ENCODE measurements at places on chromosomes 5 and 9.

- no peak for DNase-seq
These were observed 41.3 kb upstream of the CDH18 start for GRCh38 chr5:20029266-20029665.

- peak; percentile 26 for DNase-seq
These were observed 9.5 kb downstream of the CAVIN4 start for GRCh38 chr9:100587375-100587774.

- DNase-seq: no peak
These were observed 22.7 kb downstream of the CAMK2A start for GRCh38 chr5:150266871-150267291.

DNA sequence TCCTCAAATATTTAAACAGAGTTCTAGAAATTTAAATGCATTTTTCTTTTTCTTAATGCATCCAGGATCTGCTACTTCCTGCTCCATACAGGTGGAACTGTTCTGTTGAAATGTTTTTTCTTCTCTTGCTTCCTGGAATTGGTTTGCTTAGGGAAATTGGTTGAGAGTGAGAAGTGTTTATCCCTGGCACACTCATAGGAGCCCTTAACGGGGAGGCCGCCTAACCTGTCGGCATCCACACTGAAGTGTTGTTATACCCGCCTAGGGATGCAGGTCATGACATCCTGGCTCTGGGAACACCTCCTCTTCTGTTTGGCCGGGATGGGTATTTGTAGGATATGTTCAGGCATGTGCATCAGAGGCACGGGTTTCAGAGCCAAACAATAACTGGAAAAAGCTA is 239.7 kb downstream of the GADD45G start:
- DNase-seq: no peak

DNA sequence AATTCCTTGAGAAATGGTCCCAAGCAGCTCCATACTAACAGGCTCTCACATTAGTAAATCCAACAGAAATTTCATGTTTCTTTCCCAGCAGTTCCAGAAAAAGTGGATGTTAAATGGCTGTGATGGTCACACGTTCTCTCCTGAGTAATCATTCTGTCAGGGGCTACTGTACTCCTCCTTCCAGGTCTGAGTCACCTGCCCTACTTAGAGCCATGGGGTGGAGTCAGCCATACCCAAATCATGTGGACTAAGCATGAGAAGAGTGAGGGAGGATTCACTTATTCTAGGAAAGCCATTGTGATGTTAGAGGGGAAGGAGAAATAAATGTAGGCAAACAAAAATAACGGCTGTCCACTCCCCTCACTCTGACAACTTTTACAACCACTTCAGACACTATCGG is 547.2 kb downstream of the CSNK1G3 start:
- peak; percentile 49 for DNase-seq

DNA sequence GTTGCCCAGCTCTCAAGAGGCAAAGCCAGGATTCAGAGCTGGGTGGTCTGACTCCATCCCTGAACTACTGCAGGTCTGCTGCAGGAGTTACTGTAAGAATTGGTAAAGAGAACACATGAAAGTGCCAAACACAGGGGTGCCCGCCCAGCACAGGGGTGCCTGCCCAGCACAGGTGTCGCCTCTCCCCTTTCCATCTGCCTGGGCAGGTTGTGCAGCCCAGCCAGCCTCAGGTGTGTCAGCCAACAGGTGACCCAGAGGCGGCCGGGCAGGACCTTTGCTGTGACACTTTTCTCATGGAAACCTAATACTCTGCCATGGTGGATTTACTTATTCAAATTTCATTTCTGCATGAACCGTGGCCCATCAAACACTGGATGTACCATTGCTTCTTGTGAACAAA is 289.7 kb upstream of the IRX4 start:
- DNase-seq: no peak

GRCh38 chr5:72377910-72378638 is 57.9 kb downstream of the PTCD2 start:
- DNase-seq: no peak

GRCh38 chr5:76125888-76126287 is 42.7 kb downstream of the SV2C start:
- no peak for DNase-seq

GRCh38 chr9:33818167-33818846 is 1.3 kb downstream of the UBE2R2 start:
- peak; percentile 57 for DNase-seq

DNA sequence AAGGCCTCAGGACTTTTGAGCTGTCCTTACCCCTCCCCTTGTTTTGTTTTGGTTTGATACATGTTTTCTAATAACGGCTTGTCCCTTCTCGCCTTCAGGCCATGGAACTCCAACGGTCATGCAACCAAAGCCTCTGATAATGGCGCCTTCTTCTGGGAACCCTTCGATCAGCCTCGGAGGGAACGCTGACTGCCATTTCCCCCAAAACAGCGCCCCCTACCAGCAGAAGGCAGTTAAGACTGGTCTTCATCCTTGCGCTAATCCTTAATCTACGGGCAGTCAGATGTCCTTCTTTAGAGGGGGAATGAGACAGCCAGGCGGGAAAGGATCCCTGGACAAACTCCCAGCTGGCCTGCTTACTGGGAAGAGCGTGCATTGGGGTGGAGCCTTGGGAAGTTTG is 276.6 kb downstream of the ICE1 start:
- DNase-seq: no peak

DNA sequence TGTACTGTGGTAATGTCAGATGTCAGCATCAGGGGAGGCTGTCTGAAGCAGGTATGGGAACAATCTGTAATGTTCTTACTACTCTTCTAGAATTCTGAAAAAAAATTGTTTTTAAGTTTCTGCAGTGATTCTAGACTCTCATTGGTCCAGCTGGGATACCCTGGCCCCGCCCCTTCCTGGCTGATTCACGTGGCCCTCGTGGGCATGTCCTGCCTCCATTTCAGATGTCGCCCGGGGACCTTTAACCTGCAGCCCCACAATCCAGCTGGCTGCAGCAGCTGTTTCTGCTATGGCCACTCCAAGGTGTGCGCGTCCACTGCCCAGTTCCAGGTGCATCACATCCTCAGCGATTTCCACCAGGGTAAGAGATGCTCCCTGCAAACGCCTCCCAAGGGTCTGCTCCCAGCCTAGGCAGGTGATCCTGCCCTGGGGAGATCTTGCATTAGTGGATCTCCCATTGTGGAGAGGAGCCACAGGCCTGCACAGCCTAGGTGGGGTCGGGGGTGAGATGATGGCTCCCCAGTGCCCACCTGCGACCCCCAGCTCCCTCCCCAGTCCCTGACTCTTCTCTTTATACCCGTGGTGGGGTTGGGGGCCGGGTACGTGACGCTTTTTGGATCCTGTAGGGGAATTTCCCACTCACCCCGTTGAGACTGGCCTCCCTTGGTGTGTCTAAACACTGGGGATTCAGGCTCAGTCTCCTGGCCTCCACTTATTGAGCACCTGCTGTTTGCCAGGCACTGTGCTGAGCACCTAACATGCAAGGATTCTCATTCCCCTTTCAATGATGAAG is 36.5 kb downstream of the LAMC3 start:
- no peak for DNase-seq

GRCh38 chr9:93630806-93631411 is 54.5 kb downstream of the PHF2 start:
- no peak for DNase-seq

DNA sequence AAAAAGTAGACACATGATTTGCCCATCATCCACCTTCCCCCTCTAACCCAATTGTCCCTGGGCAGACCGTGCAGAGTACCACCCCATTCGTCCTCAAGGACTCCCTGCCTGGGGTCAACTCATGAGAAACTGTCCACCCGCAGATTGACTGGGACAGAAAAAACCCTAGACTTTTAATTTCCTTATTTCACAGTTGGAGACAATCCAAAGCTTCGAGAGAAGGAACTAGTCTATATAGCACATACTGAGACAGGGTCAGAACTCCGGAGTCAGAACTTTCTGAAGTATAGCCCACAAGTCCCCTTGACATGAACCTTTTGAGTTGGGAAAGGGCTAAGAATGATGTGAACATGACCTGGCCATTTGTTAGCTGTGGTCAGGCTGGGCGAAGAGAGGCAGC is 7.5 kb upstream of the GPX3 start:
- no peak for DNase-seq

GRCh38 chr9:92974161-92974661 is 26.9 kb downstream of the FGD3 start:
- DNase-seq: no peak

- no peak for DNase-seq
These were observed 121.4 kb downstream of the GNAQ start for GRCh38 chr9:77910194-77910621.

GRCh38 chr5:176608142-176608705 is 1.7 kb downstream of the GPRIN1 start:
- no peak for DNase-seq

DNA sequence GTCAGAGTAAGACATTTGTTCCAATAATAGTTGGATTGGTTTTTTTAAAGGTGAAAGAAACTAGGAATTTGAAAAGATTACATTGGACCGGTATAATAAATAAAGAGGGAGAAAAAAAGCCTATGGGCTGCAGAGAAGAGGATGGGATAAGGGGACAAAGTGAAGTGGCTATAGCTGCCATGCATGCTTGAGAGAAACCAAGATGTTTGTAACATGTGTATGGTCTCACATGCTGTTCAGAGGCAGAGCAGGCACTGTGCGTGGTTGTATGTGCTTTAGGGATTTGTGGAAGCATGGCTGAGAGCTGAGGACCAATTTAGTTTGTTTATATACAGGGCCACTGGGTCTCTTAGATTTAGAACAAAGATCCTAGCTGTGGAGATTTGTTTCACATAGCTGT is 32.7 kb downstream of the LNPEP start:
- DNase-seq: peak; percentile 29

DNA sequence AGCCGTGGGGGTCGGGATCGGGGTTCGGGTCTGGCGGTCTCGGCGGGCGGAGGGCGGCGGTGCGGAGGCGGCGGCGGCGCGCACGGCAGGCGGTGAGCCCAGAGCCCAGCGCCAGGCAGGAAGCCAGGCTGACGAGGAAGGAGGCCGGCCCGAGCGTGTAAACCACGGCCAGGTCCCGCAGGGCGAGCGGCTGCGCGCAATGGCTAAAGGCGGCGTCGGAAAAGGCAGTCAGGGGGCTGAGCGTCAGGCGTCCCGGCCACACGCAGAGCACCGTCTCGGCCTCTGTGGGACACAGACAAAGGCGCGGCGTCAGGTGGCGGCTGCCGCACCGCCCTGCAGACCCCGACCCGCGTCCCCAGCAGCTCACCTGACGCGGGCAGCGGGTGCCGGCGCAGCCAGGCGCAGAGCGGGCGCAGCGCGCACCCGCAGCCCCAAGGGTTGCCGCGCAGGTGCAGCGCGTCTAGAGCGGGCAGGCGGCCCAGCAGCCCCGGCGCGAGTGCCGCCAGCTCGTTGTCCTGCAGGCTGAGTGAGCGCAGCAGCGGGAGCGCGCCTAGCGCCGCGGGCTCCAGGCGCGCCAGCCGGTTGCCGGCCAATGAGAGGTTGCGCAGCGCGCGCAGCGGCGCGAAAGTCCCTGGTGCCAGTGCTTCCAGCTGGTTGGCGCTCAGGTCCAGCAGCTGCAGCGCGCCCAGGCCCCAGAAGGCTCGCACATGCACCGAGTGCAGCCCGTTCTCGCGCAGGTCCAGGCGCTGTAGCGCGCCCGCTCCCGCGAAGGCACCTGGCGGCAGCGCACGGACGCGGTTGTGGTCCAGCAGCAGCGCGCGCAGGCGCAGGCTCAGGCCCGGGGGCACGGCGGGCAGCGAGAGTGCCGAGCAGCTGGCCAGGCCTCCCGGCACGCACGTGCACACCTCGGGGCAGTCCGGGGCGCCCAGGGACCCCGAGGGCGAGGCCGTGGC is 671 bp downstream of the LRRC26 start:
- DNase-seq: peak; percentile 73

GRCh38 chr5:126613941-126614592 is 13.3 kb downstream of the PHAX start:
- DNase-seq: no peak

- DNase-seq: no peak
These were observed 96.3 kb upstream of the EQTN start for GRCh38 chr9:27393054-27393846.

DNA sequence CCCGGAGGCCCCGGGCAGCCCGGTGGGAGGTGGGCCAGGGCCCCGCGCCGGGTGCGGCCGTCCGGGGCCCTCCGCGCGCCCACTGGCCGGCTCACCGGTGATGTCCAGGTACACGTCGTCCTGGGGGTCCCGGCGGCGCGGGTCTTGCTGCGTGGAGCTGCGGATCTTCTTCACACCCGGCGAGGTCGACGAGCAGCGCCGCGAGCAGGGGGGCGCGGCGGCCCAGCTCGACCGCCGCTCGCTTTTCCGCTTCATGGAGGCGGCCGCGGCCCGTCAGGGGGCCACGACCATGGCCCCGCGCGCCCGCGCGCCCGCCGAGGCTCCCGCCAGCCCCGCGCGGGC is 548 bp downstream of the CDC14B start:
- no peak for DNase-seq

DNA sequence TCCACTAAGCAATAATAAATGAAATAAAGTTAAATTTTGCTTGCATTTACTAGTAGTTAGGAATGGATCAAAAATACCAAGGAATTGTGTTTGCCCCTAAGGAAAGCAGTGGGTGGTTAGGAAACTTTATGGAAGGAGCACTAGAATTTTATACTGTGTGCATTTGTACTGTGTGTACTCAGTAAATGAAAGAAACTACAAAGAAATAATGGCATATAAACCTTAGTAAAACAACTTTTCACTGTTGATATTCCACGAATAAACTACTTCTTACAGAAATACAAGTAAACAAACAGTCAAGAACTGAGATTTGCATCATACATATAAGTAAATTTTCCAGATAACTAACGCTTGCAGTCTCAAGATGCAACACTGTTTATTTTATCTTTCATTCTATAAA is 103.7 kb upstream of the PARP8 start:
- no peak for DNase-seq

DNA sequence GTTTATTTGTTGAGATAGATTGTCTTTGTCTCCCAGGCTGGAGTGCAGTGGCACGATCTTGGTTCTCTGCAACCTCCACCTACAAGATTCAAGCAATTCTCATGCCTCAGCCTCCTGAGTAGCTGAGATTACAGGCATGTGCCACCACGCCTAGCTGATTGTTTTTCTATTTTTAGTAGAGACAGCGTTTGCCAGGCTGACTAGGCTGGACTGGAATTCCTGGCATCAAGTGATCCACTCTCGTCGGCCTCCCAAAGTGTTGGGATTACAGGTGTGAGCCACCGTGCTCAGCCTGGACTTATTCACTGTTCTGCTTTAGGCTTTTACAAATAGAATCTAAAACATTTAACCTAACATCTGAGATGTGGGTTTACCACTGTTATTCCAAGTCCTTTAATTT is 91.3 kb downstream of the COMMD10 start:
- no peak for DNase-seq

DNA sequence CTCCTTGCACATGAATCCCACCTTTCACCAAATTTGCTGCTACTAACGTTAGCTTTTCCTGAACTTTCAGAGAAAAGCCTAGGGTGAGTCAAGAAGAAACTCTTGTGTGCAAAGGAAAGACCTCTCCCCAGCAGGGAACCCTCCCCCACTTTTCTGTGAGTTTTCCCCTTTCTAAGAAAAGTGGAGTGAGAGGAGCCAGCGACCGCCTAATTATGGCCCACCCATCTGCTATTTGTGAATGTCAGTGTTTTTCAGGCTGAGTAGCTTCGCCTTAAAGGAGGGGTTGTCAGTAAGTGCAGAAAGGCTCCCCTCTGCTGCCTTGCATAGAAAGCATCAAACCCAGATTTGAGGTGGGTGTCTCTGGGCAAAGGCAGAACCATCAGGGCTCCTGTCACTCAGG is 46.8 kb upstream of the SPOCK1 start:
- DNase-seq: no peak
